ENCODE measurements at places on chromosomes 1 and 21.

DNA sequence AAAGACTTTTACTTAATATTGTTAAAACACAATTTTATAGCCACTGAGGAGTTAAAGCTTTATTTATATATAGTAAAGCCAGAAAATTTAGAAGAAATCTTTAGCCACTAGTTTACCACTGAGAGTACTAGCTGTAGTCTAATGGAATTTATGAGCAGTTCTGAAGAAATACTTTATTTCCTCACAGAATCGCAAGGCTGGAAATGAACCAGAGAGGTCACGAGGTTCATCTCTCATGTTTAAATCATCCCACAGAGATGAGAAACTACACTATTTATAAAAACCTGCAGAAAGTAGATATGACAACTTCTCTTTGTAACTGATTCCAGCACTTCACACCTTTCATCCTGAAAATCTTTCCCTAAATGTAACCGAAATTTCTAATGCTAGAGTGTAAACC is 26.0 kb downstream of the ADGRL4 start:
- no peak for DNase-seq

DNA sequence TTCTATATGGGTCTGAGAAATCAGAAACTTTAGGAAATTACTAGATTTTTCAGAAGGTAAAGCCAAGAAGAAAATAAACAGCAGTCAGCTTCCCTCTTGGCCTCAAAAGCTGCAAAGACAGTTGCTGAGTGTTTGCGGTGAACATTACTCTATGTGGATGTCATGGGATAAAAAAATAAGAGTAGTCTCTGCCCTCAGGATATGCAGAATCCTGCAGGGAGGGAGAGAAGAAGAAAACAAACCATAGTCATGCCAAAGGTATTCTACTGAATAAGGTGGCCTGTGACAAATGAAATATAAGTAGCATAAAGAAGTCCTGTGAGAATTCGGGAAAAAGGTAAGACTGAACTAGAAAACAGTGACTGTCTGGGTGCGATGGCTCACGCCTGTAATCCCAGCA is 19.0 kb downstream of the YARS1 start:
- no peak for DNase-seq

DNA sequence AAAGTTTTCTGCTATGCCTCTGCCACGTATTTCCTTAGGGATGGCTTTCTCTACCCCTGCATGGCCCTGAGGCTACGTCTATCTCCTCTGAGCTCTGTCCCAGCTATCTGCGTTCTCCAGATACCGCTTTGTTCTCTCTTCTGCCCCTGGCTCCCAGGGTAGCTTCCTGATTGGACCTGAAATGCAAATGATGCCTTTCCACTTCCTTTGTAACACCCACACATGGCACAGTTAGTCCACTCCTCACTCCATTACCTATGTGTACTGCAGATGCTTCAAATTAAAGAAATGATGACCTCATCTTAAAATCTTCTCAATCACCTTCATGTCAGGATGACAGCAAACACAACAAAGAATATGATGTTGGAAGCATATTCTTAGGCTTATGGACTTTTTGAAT is 138.6 kb upstream of the POGK start:
- no peak for DNase-seq

DNA sequence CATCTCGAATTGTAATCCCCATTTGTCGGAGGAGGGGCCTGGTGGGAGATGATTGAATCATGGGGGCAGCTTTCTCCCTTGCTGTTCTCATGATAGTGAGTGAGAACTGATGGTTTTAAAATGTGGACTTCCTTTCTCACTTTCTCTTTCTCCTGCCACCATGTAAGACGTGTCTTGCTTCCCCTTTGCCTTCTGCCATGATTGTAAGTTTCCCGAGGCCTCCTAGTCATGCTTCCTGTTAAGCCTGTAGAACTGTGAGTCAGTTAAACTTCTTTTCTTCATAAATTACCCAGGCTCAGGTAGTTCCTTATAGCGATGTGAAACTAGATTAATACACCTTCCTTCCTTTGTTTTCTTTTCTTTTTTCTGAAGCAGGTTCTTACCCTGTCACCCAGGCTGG is 13.9 kb downstream of the DNAJC6 start:
- no peak for DNase-seq

- DNase-seq = no peak
Observed at GRCh38 chr21:42200906-42201614, 17.9 kb upstream of the ABCG1 start.
